ENCODE measurements at places on chromosomes 1 and 21. TPM values are rescaled to one million over a fixed set of nuclear protein-coding genes. Genes with fewer than 3 reads are reported as not detected.

The CLEC20A gene
- total RNA-seq: not detected

The SH2D5 gene
- total RNA-seq: 1.0 TPM

The ZNF648 gene
- total RNA-seq: not detected

The SNAP47 gene
- total RNA-seq: 40.0 TPM

The NUAK2 gene
- total RNA-seq: 7.9 TPM

The ERG gene
- total RNA-seq: 26.9 TPM

The THBS3 gene
- total RNA-seq: 94.1 TPM

All from smooth muscle cell of the pulmonary artery (primary cell).